ENCODE measurements at places on chromosomes 11 and 22. TPM values are rescaled to one million over a fixed set of nuclear protein-coding genes. Genes with fewer than 3 reads are reported as not detected.
A peak's percentile ranks its signal among the peaks of the same experiment; 100 is the strongest.

DNA sequence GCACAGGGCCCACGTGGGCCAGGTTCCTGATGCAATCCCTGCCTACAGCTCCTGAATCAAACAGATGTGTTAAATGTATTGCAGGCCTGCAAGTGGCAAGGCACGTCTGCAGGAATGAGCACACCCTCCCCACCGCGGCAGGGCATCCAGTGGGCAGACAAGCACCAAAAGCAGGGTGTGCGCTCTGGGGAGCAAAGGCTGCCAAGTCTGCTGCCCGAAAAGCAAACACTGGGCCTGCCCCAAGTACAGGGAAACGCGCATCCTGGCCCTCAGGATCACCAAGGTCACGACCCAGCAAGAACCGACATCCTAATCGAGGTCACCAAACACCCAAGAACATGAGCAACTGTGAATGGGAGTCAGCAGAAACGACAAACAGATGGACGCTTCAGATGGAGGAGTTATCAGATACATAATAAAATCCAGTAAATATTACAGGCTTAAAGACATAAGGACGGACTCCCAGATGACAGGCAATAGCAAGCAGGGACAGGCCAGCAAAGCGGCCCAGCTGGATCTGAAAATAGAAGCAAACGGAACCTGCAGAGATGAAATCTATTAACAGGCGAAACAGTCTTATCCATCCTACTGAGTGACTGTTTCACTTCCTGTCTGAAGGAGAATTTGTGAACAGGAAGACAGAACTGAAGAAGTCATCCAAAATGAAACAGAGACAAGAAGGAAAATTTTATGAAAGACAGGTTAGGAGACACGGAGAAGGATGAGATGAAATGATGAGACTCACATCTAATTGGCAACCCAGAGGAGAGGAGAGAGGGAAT lies 26.7 kb downstream of the CARS1 start:
- H3K4me3 ChIP-seq, result no peak overlapping the region
- no peak overlapping the region for H3K27ac ChIP-seq
- no peak for DNase-seq
- H3K36me3 ChIP-seq, result peaks cover 4% of the 10 kb centered on the region
- H3K27me3 ChIP-seq, result no peaks in the 10 kb centered on the region

DNA sequence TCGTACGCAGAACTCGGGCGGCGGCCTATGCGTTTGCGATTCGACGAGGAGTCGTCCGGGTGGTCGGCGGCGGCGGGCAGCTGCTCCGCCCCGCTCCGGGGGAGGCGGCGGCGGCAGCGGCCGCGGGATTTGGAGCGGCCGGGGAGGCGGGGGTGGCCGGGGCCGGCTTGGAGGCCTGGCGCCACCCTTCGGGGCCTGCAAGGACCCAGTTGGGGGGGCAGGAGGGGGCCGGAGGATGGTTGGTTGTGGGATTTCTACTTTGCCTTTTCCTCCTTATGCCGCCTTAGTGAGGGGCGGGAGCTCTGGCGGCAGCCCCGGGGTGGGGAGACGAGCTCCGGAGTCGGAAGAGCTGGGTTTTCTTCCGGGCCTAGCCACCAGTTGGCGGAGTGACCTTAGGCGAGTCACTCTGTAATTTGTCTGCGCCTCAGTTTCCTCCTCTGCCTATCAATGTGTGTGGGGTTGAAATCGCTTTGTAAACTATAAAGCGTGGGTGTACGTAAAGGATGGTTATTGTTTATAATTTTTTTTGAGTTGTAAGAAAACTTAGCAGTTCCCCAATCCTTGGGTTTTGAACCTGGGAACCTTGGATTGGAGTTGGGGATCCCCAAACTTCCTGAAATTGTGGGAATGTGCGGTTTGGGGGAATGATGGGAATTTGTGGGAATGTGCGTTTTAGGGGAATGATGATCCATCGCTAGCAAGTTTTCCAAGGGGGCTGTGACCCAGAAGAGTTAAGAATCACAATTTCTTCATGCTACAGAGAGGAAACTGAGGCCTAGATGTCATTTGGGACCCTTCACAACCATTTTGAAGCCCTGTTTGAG lies 679 bp downstream of the TUG1 start:
- no peak for DNase-seq
- H3K4me3 ChIP-seq, result peak overlapping the region; percentile 84
- H3K27ac ChIP-seq, result peak overlapping the region; percentile 98
- peaks cover 43% of the 10 kb centered on the region for H3K4me1 ChIP-seq
- no peaks in the 10 kb centered on the region for H3K27me3 ChIP-seq

DNA sequence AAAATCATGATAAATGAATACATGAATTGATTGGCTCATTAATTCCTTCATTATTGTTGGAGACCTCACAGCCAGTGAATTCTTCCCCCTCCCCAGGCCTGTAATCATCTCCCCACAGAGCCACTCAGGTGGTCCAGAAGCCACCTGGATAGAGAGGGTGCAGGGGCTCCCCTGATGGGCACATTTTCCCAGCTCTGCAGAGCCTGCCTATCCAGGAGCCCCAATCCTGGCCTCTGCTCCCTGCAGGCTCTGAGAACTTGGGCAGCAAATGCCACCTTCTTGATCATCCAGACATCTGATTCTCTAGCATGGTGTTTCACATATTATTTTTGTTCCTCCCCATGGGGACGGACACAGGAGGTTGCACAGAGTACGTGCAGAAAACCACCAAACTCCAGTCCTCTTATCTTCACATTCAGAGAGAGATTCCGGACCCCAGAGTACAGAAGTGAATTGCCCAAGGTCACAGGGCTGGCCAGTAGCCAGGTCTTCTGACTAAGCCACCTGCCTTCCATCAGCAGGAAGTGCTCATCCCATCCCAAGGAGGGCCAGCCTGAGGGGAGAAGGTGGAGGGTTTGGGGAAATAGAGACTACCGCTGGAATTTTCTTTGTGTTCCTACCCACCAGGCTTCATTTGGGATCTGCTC lies 348.0 kb downstream of the BUD13 start:
- no peaks in the 10 kb centered on the region for H3K36me3 ChIP-seq
- peaks cover 6% of the 10 kb centered on the region for H3K27me3 ChIP-seq
- no peak overlapping the region for H3K27ac ChIP-seq
- peaks cover 13% of the 10 kb centered on the region for H3K4me1 ChIP-seq

GRCh38 chr22:30297276-30297990 lies 8.1 kb upstream of the CASTOR1 start:
- H3K4me3 ChIP-seq, result no peak overlapping the region
- peaks cover 45% of the 10 kb centered on the region for H3K4me1 ChIP-seq
- no peaks in the 10 kb centered on the region for H3K36me3 ChIP-seq
- H3K27ac ChIP-seq, result no peak overlapping the region

GRCh38 chr22:39207141-39208012 lies 37.4 kb downstream of the PDGFB start:
- H3K36me3 ChIP-seq, result no peaks in the 10 kb centered on the region
- no peaks in the 10 kb centered on the region for H3K4me1 ChIP-seq
- H3K4me3 ChIP-seq, result no peak overlapping the region
- H3K27ac ChIP-seq, result no peak overlapping the region

DNA sequence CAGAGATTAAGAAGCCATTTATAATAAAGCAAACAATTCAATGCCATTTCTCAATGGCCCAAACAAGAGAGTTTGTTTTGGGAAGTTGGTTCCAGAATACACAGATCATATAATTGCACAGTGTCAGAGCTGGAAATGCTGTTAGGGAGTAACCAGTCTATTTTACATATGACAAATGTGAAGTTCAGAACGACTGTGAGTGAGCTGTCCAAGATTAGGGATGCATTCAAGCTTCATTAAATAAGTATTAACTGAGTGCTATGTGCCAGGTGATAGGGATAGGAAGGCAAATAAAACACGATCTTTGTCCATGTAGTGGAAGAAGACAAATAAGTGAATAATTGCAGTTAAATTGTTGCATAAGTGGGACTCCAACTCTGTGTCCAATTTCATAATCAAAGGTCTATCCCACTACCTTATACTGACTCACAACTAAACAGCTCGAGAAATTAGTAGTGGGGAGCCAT lies 33.1 kb upstream of the PICALM start:
- H3K27me3 ChIP-seq, result no peaks in the 10 kb centered on the region
- H3K4me1 ChIP-seq, result no peaks in the 10 kb centered on the region
- no peak for DNase-seq
- H3K4me3 ChIP-seq, result no peak overlapping the region

DNA sequence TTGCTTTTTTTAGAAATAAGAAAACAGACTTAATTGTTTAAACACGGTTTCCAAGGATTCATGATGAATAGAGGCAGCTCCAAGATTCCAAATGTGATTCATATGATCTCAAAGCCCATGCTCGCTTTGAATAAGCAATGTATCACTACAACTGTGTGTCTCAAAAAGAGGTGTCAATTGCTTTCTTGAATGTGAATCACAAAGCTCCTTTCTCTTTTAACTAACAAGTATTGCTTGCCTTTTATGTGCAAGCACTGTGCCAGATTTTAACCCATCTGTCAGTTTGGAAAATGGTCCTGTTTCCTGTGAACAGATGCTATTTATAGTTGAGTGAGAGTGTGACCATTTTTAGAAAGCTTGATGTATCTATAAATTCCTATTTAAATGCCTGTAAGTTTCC lies 6.5 kb downstream of the OOSP1 start:
- no peak overlapping the region for H3K4me3 ChIP-seq
- H3K4me1 ChIP-seq, result no peaks in the 10 kb centered on the region
- H3K36me3 ChIP-seq, result no peaks in the 10 kb centered on the region
- no peak overlapping the region for H3K27ac ChIP-seq

- peaks cover 11% of the 10 kb centered on the region for H3K27me3 ChIP-seq
- H3K27ac ChIP-seq, result no peak overlapping the region
- H3K4me3 ChIP-seq, result no peak overlapping the region
- DNase-seq, result peak; percentile 79
- H3K4me1 ChIP-seq, result peaks cover 20% of the 10 kb centered on the region
Measured at GRCh38 chr11:2914455-2915195, 14.6 kb downstream of the PHLDA2 start.

DNA sequence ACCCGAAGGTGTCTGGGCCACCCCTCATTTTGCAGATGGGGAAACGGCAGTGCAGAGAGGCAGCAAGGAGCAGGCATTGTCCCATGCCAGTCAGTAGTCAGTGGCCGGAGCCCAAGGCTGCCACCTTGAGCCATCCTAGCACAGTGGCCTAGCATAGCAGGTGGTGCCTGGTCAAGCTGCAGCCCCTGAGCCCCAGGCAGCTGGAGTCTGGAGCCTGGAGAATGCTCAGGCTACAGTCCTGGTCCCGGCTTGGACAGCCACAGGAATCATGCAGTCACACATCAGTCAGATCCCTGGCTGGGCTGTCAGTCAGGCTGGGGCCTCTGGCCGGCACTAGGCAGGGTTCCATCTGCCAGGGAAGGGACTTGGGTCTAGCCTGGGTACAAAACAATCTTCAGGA lies 18.6 kb downstream of the KCNC1 start:
- H3K27me3 ChIP-seq, result no peaks in the 10 kb centered on the region
- no peak overlapping the region for H3K27ac ChIP-seq
- no peak for DNase-seq

DNA sequence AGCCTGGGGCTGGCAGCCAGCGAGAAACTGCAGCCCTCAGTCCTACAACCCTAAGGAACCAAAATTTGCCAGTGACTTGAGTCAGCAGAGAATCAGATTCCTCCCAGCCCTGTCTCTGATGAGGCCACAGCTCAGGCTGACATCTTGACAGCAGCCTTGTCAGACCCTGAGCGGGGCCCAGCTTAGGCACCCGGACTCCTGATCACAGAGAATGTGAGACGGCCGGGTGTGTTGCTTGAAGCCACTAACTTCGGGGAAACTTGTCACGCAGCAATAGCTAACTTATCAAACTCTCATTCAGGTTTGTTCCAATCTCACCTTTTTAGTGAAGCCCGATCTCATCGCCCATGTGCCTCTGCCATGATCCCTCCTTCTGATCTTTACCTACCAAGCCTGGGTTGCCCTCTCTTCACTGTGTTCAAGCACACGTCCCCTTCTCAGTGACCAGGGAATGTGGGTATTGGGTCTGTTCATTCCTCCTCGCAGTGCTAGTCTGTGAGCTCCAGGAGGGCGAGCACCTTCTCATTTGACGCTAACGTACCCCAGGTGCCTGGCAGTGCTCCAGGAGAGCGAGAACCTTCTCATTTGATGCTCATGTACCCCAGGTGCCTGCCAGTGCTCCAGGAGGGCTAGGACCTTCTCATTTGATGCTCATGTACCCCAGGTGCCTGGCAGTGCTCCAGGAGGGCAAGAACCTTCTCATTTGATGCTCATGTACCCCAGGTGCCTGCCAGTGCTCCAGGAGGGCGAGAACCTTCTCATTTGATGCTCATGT lies 280.7 kb downstream of the BRD1 start:
- no peaks in the 10 kb centered on the region for H3K4me1 ChIP-seq
- no peaks in the 10 kb centered on the region for H3K36me3 ChIP-seq
- H3K27ac ChIP-seq, result no peak overlapping the region
- peaks cover 16% of the 10 kb centered on the region for H3K27me3 ChIP-seq
- DNase-seq, result no peak

DNA sequence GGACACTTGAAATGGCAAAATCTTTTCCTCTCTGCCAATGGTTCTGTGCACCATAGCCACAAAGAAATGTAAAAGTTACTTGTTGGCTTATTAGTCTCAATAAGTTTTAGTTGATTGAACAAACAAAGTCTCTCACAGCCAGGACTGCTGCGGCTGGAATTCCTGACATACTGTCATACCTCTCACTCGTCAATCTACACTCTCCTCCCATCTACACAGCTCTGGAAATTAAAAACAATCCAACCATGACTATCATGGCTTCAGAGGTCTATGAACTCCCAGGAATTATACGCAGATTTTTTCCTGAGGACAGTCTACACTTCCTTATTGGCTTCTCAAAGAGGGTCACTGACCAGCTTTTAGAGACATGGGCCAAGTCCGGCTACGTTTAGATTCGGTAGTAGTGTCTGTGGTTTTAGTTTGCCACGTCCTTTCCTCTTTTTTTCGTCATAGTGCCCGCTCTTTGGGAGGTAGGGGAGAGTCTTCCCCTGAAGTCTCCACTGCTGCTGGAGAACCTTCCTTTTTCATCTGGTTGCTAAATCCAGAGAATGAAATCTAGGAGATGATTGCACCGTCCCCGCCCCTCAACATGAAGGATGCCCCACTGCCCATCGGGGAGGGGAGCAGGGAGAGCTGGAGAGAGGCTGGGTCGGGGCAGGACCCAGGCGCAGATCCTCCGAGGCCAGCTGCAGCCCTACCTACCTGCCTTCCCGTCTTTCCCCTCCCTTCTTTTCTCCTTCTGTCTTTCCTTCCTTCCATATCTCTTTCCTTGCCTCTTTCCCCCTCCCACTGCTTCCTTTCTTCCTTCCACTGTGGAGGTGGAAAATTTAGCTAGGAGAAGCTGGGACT lies 1.0 kb upstream of the PLEKHB1 start:
- no peak overlapping the region for H3K27ac ChIP-seq
- peaks cover 5% of the 10 kb centered on the region for H3K4me1 ChIP-seq
- H3K4me3 ChIP-seq, result peak overlapping the region; percentile 12
- no peaks in the 10 kb centered on the region for H3K36me3 ChIP-seq
- peaks cover 15% of the 10 kb centered on the region for H3K27me3 ChIP-seq
- DNase-seq, result no peak

Gene MUC2
- not detected for total RNA-seq

Gene OR4A16
- not detected for total RNA-seq

Gene OR56A1
- not detected for total RNA-seq
